NCI-H2227 treated with DMSO at 0.1 percent for 48 hours (cell line): ENCODE measurements at places on chromosomes 2 and 18.

- DNase-seq = no peak
These were observed 53.9 kb downstream of the MBP start for GRCh38 chr18:77078690-77079070.

- DNase-seq = no peak
These were observed 66.2 kb downstream of the GPR39 start for GRCh38 chr2:132482821-132483220.

GRCh38 chr2:96102596-96103186, 13.7 kb downstream of the ADRA2B start:
- DNase-seq = no peak

DNA sequence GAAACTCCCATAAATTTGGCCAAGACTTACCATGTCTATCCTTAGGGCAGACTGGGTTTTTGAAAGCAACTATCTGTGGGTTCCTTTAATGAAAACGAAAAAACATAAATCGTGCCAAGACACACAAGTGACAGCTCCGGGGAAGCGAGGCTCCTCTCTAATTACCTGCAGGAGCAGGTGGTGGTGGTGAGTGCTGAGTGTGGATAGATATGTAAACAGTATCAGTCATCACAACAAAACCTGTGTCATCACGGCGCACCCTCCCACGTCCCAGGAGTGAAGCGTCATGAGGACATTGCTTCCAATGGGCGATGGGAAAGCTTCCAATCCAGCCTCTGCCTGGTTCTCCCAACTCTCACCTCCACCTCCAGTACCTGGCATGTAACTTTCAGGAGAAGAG, 31.3 kb downstream of the ACKR3 start:
- DNase-seq = no peak

DNA sequence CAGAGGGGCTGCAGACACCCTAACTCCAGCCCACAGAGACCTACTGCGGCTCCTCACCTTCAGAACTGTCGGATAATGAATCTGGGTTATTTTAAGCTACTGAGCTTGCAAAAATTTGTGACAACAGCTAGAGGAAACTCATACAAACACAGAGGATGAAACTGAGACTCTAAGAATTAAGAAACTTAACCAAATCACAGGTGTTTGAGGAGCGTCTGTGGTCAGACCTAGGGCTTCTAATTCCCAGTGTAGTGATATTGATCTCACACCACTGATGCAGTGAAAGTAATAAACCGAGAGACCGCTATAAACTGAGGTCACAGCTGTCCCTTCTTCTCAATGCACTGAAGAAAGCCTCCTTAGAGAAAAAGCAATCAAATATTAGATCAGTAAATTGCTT, 110.1 kb downstream of the RGPD3 start:
- no peak for DNase-seq

- no peak for DNase-seq
These were observed 82.8 kb upstream of the SEC11C start for GRCh38 chr18:59056706-59057492.
